ENCODE measurements at places on chromosomes 7 and 10. TPM values are rescaled to one million over a fixed set of nuclear protein-coding genes. Genes with fewer than 3 reads are reported as not detected.

C10orf143 gene
- 0.84 TPM for total RNA-seq

PMPCB gene
- 80.8 TPM for total RNA-seq

CNNM1 gene
- 5.5 TPM for total RNA-seq

GPR26 gene
- total RNA-seq, result not detected

Measured in HepG2 (cell line).